Activated effector memory CD4-positive, alpha-beta T cell treated with Interleukin-2 at 50 U/mL for 16 hours (primary cell): ENCODE measurements at places on chromosomes 11 and 22.

- DNase-seq: peak; percentile 70
These were observed 38.3 kb upstream of the CREB3L1 start for GRCh38 chr11:46238967-46239800.

DNA sequence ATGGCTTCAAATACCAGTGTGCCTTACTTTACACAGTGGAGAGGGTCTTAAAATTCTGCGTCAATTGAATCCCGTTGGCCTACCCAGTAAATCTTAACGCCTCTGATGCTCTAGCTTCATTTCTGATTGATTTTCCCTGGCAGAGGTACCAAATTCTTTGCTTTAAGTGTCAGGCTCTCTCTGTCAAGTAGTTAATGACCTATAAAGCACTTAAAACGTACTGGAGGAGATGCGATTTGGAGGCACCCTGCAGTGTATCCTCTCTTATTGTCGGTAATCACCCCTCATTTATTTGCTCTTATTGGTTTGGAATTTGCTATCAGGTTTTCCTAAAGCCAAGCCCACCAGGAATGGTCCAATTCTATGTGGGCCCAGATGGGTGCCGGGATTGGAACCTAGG, 59.2 kb downstream of the NFAM1 start:
- DNase-seq: no peak

DNA sequence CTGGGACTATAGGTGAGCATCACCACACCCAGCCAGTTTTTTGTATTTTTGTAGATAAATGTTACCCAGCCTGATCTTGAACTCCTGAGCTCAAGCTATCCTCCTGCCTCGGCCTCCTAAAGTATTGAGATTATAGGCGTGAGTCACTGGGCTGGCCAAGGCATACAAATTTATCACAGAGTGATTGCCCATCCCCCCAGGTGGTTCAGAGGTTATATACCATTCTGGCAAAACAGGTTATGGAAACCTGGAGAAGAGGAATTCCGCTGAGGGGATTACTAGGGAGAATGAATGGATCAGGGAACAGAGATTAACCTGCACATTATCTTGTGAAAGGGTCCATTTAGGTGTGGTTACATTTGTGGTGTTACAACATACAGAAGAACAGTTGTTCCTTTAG, 8.1 kb downstream of the ATG13 start:
- no peak for DNase-seq

- DNase-seq: no peak
These were observed 43.0 kb upstream of the SEPTIN5 start for GRCh38 chr22:19671316-19671715.

DNA sequence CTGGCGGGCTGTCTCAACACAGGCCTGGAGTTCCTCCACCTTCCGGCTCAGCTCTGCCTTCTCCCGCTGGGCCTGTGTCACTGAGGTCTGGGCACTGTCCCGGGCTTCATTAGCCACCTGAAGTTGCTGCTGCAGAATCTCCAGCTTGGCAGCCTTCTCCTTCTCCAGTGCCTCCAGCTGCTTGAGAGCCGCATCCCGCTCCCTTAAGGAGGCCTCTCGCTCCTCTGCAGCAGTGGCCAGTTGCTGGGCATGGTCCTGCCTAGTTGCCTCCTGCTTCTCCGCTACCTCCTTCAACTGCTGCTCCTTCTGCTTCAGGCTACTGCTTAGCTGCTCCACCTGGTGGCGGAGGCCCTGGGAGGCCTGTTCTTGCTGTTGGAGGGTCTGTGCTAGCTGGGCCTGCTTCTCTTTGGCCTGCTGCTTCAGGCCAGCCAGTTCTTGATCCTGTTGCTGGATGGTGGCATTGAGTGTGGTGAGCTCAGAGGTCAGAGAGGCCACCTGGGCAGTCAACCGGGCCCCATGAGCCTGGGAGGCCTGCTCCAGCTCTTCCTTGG, 16.9 kb downstream of the IL18BP start:
- no peak for DNase-seq

GRCh38 chr22:37930270-37930951, 23.0 kb downstream of the C22orf23 start:
- DNase-seq: no peak

GRCh38 chr22:39278040-39278439, 33.3 kb upstream of the PDGFB start:
- DNase-seq: no peak

- DNase-seq: peak; percentile 71
These were observed at the start of gene GSTP1 for GRCh38 chr11:67583247-67584204. TSS of gene GSTP1 (plus strand) at chr11:67583812. CDS start at chr11:67583844, 32 bp downstream.

DNA sequence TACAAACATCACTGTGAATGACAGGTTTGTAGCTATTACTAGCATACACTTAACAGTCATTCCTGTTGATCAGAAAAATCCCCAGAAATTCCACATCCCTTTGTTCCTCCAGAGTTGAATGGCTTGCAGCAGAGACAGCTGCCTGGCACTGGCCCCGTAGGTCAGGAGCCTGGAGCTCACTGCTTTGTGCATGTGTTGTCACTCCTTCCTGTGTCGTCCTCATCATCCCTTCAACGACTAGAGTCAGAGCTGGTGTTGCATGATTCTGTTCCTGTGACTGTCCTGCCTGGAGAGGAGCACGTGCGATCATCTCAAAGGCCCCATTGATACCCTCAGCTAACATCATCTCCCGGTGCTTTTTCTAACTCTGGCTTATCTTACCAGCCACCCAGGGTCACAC, 58.3 kb downstream of the LDLRAD3 start:
- no peak for DNase-seq

- DNase-seq: no peak
These were observed 329.9 kb downstream of the FAM181B start for GRCh38 chr11:82403640-82404305.

- DNase-seq: no peak
These were observed 54.3 kb downstream of the TSPAN18 start for GRCh38 chr11:44780940-44781631.

DNA sequence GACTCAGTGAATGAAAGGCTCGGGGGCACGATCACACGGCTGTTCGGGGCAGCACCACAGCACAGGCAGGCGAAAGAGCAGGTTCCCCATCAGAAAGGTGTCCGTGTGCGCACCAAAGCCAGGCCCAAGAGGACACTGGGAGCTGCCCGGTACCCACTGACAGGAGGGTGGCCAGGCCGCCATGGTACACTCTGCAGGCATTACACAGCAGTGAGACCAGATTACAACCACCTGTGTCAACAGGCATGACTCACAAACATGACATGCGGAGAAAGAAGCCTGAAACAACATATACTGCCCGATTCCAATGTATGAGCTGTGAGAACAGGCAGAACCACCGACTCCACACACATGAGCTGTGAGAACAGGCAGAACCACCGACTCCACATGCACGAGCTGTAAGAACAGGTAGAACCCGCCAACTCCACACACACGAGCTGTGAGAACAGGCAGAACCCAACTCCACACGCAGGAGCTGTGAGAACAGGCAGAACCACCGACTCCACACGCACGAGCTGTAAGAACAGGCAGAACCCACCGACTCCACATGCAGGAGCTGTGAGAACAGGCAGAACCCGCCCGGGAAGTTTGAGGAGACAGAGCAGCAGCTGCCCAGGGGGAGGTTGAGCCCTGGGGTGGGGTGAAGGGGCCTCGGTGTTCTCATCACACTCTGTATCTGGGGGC, 32.6 kb downstream of the KIAA0930 start:
- no peak for DNase-seq

DNA sequence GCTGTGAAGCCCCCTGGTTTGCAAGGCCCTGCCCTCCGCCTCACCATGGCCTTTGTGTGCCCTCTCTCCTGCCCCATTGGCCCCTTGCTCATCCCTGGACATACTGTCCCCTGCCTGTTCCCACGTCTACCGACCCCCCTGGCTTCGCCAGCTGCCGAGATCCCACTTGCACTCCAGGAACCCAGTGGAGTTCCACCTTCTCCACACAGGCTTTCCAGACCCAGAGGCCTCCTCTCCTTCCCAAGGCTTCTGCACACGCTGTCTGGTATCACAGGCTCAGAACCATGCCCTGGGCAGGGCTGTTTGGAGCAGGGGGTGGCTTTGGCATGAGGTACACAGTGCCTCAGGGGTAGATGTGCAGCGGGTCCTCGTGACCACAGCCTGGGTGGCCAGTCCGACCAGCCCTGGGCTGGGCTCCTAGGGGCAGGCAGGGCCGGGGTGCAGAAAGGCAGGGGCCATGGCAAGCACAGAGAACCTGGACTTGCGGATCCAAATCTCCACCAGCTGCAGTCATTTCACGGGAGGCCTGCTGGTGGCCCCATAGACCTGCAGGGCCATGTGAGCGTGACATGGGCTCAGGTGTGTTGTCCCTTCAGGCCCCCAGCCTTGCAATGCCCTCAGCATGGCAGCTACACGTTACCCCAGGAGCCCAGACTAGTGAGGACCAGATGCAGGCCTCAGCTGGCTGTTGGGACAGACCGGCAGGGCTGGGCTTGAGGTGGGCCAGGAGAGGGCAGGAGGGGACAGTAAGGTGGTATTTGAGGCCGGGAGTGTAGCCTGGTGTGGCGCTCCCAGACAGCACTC, 9.5 kb downstream of the GRK2 start:
- DNase-seq: no peak

DNA sequence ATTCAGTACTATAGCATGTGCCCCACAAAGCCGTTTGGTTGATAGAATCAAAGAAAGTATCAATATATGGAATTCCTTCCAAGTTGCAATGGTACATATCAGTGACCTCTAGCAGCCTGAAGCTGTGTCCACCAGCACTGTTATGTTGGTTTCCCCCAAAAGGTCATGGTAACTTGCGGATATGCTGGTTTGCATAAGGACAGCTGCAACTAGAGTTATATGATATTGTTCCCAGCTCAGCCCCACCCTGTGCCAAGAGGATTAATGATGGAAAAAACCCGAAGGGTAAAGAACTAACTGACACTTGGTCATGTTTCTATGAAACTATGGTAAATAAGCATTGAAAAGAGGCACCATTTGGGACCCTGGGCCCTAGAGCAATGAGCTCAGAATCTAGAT, 93.5 kb downstream of the PDHX start:
- DNase-seq: no peak

DNA sequence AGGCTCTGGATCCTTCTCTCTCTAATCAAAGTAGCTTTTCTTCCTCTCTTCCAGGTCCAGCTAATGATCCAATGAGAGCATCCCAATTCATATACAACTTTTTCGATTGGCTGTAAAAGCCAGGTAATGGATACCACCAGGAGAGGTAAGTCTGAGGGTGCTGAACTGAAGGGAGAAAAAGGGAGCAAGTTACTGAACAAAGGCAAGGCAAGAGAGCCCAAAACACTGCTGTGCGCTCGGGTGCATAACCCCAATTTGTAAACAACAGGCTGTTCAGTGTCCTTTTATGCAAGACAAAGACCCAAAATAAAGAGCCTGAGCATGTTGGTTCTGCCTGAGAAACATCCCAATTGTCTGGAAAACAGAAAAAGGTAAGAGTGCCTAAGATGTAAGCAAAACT, 260.1 kb downstream of the DCDC1 start:
- DNase-seq: no peak

DNA sequence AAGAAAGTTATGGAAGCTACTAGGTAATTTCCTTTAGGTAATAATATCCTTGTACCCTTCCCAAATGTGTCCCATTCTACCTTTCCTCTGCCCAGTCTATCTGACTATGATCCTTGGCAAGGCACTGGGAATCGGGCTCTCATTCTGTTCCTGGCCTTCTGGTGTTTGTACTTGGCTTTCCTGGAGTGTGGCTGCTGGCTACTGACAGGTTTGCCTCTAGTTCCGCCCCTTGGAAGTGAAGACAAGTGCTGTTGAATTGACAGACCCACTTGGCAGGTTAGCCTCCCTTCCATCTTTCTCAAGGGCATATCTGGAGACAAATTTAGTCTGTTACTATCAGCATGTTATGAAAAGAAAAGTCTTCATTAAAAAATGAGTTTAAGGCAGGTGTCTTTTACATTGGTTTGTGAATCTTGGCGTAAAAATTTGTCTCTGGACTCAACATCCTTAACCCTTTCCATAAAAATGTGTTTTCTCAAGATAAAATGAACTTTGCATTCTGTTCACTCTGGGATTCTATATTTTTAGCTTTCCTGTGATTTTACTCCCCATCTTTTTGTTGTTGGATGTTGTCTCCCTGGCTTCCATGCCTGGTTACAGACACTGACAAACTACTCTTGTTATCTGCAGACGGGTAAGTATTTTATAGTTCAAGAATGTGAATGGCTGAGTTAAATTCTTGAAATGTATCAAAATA, 287.4 kb upstream of the PDGFD start:
- DNase-seq: no peak

DNA sequence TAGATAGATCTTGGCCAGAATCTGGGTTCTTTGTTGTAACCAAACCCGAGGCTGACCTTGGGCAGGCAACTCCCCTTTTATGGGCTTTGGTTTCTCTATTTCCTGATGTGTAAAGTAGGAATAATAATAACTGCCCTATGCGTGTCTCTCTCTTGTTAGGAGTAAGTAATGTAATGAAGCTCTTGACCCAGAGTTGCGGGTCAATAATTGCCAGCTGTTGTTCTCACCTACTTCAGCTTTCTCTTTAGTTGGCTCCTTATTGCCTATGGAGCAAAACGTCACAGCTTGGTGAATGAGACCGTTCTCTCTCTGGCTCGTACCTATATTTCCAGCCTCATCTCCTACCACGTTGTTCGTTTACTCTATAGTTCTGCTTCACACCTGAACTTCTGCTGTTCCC, 56.6 kb upstream of the KIRREL3 start:
- no peak for DNase-seq

DNA sequence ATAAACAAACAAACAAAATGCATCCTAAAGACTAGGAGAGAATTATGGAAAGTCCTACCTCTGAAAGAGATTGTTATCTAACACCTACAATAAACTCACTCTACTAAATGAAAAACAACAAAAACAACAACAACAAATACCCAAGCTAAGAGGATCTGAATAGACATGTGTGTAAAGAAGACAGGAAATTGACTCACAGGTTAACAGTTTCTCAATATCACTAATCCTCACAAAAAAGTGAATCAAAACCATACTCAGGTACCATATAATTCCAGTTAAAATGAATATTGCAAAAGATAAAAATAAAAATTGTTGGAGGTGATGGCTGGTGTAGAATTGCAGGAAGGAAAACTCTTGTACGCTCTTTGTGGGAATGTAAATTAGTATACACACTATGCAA, 110.4 kb upstream of the TOP3B start:
- DNase-seq: no peak

- no peak for DNase-seq
These were observed 42.8 kb upstream of the HSPA8 start for GRCh38 chr11:123104697-123105096.

DNA sequence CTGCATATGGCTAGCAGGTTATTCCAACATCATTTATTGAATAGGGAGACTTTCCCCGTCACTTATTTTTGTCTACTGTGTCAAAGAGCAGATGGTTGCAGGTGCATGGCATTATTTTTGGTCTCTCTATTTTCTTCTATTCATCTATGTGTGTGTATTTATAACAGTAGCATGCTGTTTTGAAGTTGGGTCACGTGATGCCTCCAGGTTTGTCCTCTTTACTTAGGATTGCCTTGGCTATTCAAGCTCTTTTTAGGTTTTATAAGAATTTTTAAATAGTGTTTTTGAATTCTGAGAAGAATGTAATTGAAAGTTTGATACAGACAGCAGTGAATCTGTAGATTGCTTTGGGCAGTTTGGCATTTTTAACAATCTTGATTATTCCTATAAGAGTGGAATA, 770.6 kb downstream of the CNTN5 start:
- DNase-seq: no peak

GRCh38 chr11:19275496-19275895, 34.8 kb upstream of the E2F8 start:
- no peak for DNase-seq

GRCh38 chr22:24140357-24140756, 40.9 kb upstream of the SUSD2 start:
- no peak for DNase-seq
